ENCODE measurements at places on chromosomes 13 and 19.

- DNase-seq = no peak
These were observed 2.9 kb downstream of the CIC start for GRCh38 chr19:42271861-42272534.

DNA sequence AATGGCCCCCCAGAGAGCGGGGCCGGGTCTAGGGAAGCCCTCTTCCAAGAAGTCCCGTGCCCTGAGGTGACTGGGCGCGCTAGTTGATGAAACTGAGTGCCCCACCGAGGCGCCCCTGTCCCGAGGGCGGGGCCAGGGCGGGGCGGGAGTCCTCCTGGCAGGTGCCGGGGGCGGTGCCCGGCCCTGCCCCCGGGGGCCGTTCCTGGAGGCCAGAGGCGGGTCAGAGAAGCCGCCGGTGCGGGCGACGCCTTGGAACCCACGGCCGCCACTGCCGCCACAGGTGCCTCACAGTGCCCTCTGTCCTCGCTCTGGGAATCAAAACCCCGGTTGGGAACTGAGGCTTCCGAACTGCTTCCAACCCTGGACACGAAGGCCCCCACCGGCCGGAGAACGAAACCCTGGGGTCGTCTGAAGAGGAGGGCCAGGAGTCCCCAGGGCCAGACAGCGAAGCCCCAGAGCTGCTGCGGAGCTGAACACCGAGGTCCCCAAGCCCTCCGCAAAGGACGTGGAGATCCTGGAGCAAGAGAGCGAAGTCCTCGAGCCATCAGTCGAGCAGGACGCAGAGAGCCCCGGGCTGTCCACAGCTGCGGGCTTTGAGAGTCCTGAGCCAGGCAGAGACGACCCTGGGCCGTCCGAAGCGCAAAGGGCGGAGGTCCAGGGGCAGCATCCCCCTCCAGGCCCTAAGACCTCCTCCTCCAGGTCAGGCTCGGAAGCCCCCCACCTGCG lies at the start of gene MISP3:
MISP3 (plus strand) TSS at position 252 of the 726 bp plus-strand sequence. CDS start 524 bp downstream, outside the sequence.
- peak; percentile 62 for DNase-seq

- DNase-seq = no peak
These were observed 1.5 kb downstream of the MYPOP start for GRCh38 chr19:45900738-45901431.

DNA sequence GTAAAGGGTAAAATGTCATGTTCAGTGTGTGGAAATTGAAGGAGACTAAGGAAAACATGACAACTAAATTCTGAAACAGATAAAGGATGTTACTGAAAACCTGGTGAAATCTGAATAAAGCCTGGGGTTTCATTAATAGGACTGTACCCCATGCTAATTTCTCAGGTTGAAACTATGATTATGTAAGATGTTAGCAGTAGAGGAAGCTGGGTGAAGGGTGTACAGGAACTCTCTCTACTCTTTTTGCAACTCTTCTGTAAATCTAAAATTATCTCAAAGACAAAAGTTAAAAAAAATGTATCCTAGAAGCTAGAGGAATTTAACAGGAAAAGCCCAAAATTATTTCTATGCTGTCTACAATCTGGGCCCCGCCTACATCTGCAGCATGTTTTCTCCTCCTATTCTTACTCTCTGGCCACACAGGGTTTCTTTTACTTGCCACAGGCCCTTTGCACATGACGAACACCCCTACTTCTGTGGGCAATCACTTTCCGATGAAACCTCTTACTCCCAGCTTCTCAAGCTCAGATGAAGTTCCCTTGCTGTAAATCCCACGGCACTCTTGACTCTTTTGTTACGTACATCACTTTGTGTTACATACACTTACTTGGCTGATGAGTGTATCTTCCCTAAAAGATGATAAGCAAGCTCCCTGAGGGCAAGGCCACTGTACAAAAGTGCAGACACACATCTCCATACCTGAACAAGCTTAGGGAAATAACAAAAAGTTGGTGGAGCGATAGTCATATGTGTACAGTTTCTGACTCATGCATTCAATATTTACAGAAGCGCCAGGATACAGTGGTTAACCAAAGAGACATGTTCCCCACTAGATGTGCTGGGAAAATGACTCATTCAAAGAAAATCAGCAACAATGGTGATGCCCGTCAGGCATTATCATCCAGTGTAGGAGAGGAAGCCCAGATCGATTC lies 32.6 kb downstream of the RUBCNL start:
- peak; percentile 70 for DNase-seq

DNA sequence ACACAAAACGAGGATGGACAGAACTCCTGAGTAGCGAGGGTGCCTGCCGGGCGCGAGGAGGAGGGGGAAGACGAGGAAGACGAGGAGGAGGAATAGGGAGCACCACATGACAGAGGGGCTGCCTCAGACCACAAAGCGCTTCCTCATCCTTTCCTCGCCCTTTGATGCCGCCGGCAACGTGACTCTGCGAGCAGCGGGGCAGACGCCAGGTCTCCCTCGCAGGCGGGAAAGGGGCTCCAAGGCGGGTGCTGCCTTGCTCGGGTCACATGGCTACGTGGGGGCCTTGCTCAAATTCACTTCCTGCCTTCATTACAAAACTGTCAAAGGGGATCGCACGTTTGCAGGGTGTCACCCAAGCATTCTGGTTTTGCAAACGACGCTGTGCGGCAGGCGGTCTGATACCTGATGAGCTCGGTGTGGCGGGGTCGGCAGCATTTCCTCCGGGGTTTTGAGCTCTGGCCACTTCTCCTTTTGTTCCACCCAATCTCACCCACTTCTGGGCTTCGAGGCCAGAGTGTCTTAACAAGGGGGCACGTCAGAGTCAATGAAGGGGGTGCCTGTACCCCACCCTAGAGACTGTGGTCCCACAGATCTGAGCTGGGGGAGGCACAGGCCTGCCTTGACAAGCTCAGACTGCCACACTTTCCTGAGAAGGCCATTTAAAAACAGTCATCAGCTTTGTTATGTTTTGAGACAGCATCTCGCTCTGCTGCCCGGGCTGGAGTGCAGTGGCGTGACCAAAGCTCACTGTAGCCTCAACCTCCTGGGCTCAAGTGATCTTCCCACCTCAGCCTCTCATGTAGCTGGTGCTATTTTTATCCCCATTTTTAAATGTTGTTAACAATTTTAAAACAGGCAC lies 14.9 kb downstream of the MAP2K2 start:
- DNase-seq = no peak

- DNase-seq = no peak
These were observed 13.8 kb downstream of the ZNF93 start for GRCh38 chr19:19914596-19914995.

DNA sequence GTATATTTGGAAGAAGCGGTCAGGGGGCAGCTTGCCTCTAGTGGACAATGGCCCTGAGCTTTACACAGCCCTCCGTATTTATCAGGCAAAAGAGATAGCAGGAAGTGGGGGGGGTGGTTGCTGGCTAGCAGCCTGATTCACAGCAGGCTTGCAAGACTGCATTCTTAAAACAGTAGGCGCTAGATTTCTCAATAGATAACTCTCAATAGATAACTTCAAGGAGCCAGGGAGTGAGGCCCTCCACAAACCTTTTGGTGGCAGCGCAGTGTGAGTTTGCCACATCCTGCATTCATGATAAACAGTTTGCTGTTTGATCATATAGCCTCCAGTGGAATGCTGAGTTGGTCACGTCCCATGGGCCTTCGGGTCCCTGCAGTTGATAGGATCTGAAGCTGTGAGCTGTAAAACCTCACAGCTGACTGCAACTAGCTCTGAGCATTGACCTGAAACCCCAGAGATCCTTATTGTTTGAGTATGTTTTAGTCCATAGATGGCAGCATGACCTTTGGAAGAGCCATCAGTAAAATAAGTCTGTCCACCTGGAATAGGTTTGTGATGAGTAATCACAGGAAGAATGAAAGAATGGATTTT lies 12.2 kb downstream of the FPR3 start:
- no peak for DNase-seq

GRCh38 chr13:31452525-31452924 lies 252.8 kb downstream of the B3GLCT start:
- DNase-seq = no peak

DNA sequence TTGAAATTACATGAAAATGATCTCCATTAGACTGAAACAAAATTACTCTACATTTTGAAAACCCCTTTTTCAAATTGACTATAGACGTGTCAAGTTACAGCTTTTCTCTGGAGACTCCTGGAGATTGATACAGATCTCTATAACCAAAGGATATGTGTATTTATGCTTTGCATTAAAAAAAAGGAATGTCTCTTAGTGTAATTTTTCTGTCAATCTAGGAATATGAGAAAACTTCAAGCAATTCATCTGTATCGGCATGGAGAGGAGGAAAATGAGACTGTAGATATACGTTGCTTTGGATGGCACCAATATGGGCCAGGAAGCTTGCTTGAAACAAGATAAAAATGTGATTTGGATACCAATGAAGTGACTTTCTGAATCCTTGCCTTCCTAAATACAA lies 286.6 kb downstream of the PCDH9 start:
- no peak for DNase-seq

- DNase-seq = no peak
These were observed 3.8 kb downstream of the HCN2 start for GRCh38 chr19:593505-593904.

DNA sequence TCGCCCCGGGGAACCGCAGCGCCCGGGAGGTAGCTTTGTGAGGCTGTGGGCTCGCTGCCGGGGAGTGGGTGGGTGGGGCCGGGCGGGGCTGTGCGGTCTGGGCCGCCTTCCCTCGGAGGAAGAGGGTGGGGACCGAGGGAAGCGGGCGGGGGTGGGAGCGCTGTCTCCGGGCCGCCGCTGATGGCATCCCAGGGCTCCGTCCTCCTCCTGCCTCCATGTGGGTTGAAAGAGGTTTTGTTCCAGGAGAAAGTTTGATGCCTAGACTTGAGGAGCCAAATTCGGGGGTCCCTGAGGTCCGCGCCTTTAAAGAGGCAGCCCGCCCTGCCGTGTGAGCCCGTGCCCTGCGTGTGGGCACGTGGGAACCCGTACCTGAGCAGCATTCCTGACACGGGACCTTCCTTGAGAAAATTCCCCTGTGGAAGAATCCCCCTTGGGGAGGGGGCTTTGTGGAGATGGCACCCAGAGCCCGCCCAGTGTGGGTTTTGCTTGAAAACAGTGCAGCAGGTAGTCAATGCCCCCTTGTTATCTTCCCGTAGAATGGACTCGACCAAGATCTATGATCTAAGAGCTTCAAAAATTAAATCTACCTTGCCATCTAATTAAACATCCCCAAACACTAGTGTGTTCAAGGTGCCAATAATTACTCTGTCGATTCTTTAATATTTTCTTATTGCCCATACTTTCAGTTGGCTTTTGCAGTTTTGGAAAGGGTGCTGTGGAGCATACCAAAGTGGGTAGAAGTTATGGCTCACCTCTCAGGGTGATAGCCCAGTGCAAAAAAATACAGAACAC lies 107.8 kb downstream of the RXFP2 start:
- DNase-seq = no peak

GRCh38 chr19:49333811-49334288 lies 1.4 kb upstream of the CD37 start:
- no peak for DNase-seq

- no peak for DNase-seq
These were observed 3.4 kb upstream of the GIPR start for GRCh38 chr19:45664575-45664974.

DNA sequence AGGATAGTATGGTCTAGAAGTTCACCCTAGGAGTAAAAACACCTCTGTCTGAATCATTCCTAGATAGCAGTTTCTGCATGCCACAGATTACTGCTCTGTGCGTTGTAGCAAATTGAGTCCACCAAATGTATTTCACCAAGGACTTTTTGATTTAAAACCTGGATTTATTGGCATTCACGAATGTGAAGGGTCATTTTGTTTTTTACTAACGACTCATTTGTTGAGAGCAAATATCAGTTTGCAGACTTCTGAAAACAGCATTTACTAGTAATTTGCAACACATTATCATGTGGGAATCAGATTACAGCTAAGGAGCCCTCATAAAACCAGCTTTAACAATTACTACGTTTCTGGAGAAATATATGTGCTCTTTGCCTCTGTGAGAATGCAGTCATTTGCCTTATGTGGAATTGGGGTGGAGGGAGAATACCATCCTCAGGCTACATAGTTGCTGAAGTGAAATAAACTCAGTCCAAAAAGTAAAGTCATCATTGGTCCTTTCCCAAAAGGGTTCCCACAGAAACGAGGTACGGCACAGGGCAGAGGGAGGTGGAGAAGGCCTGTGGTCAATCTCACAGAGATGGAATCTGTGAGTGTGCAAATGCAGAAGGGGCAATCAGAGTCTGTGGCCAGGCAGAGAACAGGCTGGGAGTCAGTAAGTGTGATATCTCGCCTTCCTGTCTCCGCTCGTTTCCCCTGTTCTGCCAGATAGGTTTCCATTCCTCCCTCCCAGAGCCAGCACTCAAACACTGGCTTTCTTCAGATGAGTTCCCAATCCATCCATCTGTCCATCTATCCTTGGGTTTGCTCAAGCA lies 63.1 kb downstream of the DLEU7 start:
- no peak for DNase-seq

- DNase-seq = no peak
These were observed 52.0 kb downstream of the ARHGEF7 start for GRCh38 chr13:111166882-111167675.

- no peak for DNase-seq
These were observed 24.6 kb upstream of the CLDN10 start for GRCh38 chr13:95527955-95528354.

All from Caki2 (cell line).